Foreskin fibroblast (primary cell): ENCODE measurements at places on chromosomes 7 and 10.

- no peak for DNase-seq
These were observed 51.2 kb downstream of the AP3M1 start for GRCh38 chr10:74099420-74099819.

DNA sequence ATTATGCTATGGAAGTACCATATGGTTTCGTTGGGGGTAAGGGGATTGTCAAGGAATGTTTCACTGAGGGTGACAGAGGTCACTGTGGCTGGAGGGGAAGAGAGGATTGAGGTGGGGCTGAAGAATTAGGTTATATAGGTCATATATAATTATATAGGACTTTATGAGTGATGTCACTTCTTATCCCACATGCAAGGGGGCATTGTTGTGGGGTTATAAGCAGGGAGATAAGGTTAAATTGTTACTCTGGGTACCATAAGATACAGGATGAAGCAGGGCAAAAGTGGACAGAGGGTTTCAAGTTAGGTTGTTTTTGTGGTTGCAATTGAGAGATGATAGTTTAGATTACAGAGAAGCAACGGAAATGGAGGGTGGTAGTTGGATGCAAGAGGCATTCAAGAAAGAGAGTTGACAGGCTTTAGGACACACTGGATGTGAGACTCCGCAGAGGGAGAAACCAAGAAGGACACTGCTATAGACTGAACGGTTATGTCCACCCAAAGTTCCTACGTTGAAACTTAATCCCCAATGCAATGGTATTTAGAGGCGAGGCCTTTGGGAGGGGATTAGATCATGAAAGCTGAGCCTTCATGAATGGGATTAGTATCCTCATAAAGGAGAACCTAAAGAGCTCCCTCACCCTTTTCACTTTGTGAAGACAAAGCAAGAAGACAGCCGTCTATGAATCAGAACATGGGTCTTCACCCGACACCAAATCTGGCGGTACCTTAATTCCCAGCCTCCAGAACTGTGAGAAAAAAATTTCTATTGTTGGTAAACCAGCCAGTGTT is 7.0 kb upstream of the PRR15 start:
- DNase-seq = peak; percentile 12

GRCh38 chr7:67566101-67566500 is 569.5 kb downstream of the TYW1 start:
- no peak for DNase-seq

DNA sequence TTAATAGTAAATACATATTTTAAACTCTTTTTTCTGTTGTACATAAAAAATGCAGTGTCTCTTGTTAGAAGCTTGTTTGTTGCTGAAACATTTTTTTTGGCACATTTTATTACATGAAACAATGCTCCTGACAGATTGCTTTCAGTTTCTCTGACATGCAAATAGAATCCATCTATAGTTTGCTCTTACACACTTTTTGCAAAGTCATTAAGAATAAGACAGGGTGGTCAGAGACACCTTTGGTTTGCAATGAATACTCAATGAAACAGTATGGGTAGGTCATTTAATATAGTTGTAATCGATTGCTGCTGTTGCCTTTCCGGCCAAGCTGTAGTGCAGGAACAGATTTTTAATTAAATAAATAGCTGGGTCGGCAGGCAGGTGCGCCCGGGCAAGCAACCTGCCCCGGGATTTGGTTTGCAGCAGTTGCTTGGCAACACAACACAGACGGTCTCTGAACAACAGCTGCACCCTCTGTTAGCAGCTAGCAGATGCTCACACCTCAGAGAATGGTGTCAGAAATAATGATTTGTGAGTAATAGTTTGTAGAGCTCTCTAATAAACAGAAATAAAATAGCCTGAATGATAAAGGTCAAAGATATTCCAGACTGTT is 115.7 kb upstream of the CACNA2D1 start:
- no peak for DNase-seq

GRCh38 chr7:131845573-131846314 is 289.3 kb upstream of the PODXL start:
- DNase-seq = no peak

- DNase-seq = no peak
These were observed 40.8 kb downstream of the RBM33 start for GRCh38 chr7:155685070-155685790.

DNA sequence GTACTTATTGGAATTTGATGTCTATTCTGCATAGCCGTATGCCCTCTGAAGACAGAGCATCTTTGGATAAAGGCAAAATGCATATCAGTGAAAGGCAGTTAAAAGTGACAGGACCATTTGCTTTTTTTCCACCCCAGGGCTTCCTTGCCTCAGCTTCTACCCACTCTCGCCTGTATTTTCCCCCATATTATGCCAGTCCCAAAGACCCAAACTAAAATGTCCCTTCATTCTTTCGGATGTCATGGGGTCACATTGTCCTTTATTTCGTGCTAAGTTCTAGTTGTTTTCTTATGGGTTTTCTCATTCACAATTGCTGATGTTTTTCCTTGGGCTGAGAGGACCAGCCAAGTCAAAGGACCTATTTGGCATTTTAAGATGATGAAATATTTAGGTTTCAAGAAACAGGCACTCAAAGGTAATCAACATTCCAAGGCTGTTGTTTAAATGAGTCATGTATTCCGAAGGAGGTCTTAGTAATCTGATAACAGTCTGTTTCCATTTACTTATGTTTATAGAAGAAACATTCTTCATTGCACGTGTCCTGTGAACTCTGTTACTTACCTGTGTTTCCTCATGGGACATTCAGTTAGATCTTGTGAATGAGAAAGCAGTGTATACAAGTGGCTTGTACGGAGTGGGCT is 74.1 kb downstream of the DNAH11 start:
- DNase-seq = peak; percentile 41

- peak; percentile 25 for DNase-seq
These were observed 1139.4 kb downstream of the XPNPEP1 start for GRCh38 chr10:108783897-108784296.

- no peak for DNase-seq
These were observed 115.5 kb upstream of the AFAP1L2 start for GRCh38 chr10:114519756-114520293.

DNA sequence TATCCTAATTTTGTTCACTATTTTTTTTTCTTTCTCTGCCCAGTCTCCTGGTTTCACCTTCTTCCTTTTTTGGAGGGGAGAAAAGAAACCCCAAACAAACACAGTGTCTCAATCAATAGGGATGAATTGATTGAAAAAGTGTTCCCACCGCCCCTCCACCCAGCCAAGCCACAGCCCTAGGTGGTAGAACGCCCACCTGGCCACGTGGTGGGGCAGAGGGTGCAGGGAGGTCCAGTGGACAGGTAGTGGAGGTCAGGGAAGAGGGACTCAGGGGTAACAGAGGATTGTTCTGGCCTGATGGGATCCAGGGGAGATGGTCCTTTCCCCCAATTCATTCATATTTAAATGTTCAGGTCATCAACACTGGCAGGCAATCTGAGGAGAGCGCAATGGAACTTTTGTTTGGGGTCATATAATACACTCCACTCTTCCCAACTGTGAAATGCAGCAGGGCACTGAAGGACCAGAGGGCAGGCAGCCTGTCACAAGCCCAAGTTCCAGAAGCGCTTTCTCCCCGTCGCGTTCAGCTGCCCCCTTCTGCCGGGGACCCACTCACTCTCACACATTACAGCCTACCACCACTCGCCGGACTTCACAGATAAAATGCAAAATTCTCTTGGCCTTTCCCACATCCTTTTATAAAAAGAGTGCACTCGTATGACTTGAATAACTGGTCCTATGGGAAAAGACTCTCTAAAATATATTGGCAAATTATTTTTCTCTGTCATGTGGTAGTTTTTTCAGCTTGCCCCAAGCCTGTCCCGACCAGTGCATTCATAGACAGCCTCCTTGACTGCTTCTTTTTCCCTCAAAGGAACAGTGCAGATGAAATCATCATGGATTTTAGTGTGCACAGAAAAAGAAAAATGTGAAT is 1.6 kb downstream of the INHBA start:
- DNase-seq = no peak

GRCh38 chr7:82109288-82109687 is 334.3 kb downstream of the CACNA2D1 start:
- DNase-seq = peak; percentile 54

DNA sequence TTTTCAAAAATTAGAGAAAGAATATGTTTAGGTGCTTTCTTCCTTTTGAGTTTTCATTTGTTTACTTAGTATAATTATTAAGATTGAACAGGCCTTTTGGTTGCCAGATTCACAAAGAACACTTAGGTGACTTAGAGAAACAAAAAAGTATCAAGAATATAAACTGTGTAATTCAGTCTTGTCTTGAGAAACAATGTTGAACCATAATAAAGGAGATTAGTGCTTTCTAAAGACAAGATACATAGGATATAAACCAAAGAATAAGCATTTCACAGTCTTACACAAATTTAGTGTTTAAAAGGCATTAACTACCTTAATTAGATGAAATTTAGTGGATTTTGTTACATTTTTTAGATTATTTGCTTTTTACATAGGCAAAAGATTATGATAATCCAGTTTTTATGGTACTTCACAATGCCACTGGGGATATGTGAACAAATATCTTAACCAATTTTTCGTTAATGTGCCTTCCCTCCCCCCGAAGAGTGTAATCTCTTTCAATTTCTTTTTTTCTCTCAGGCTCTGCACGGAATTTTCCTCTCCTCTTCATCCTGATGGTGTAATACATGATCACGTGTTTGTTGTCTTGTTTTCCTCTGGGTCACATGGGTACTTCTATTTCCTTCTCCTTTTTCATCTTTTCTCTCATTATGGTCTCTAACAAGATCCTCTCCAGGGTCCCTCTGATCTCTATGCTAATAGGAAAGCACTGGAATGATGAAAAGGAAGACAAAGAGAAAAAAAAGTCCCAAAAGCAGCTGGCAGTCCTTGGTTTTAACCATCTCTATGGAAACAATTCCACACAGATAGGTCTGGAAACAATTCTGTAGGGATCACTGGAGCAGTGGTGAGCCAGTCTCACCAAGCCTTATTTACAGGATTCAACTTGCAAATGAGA is 3.7 kb upstream of the HNRNPH3 start:
- DNase-seq = peak; percentile 80

- no peak for DNase-seq
These were observed 190.2 kb downstream of the TNS3 start for GRCh38 chr7:47391726-47392125.

DNA sequence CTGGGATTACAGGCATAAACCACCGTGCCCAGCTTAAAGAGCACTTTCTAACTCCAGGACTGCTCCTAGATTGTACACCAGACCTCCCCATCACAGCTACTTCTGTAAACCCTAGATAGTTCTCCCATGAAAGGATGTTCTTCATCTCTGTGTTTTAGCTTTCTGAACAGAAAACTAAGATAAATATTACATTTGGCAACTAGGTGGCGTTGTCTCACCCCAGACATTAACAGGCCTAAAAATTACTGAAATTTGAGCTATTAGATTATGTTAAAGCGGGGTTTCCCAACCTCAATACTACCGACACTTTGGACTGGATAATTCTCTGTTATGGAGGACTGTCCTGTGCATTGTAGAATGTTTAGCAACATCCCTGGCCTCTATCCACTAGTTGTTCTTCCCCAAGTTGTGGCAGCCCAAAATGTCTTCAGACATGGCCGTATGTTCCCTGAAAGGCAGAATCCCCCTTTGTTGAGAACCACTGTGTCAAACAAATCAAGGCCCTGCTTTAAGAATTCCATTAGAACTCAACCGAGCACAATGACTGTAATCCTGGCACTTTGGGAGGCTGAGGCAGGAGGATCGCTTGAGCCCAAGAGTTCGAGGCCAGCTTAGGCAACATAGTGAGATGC is 19.1 kb downstream of the ATOH7 start:
- DNase-seq = peak; percentile 20

- no peak for DNase-seq
These were observed 7.3 kb upstream of the PNLIPRP2 start for GRCh38 chr10:116613471-116613870.

DNA sequence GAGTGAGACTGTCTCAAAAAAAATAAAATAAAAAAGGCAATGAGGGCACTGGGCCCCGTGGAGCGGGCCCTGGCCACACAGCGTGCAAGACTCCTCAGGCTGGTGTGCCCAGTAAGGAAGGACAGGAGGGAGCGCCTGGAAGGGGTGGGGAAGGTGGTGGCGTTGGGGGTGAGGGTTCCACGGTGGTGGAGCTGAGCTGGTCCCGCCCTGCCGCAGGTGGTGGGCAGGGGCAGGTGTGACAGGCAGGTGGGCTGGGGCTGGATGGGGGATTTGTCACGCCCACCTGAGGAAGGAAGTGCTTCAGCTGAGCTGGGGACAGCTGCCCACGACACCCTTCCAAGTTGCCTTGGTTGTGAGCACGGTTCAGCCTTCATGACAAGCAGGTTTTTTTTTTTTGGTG is 760 bp upstream of the PRAP1 start:
- no peak for DNase-seq

GRCh38 chr10:75136346-75136745 is 24.9 kb downstream of the SAMD8 start:
- peak; percentile 8 for DNase-seq

DNA sequence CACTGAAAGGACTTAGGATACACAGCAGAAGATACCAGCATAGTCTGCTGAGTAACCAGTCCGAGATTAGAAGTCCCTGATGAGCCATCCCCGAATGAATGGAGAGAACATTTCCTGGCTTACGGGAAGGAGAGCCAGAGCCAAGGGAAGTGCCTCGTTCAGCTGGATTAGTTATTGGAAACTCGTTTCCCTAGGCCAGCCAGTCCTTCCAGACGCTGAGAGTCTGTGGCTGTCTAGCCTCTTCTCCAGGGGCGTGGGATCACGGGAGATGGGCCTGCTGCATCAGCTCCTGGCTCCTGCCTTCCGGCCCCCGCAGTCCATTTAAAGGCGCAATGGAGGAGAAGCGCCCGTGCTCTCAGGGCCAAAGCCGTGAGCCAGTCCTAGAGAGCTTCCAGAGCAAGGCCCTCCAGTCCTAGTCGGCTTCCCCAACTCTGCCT is 712.8 kb downstream of the PARD3 start:
- peak; percentile 82 for DNase-seq

DNA sequence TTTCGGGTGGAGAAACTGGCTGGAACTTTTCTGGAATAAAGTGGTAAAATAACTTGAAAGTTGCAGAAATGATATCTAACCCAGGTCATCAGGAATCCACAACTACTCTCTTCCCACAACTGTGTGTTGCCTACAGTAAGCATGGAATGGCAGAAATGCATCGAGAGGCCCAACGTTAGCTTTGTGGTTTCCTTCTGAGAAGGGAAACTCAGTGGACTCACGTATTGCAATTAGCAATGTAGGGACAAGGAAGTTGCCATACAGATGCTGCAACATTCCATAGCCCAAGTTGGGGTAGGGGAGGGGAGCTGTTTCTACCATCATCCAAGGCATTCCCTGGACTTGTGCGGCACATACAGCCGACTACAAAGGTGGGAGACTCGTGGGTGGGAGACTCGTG is 1.9 kb downstream of the PON1 start:
- no peak for DNase-seq

GRCh38 chr7:2644562-2645273 is 12.9 kb downstream of the TTYH3 start:
- no peak for DNase-seq

DNA sequence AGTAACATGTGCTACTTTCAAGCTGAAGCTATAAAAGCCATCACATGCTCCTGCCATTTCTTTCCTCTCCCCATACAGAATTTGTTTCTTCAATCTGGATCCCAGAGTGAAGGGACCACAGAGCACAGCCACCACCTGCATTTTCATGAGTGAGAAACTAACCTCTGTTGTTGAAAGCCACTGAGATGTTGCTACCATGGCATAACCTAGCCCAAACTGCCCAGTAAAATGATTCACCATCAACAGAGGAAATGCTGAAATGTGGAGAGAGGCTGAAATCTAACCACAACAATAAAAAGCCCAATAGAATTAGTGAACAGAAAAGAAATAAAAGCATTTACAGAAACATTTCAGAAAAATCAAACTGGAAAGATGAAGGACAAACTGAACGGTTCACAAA is 125.2 kb downstream of the AMPH start:
- DNase-seq = peak; percentile 6

GRCh38 chr7:131011976-131012375 is 278.0 kb upstream of the KLF14 start:
- DNase-seq = peak; percentile 86
